ENCODE measurements at places on chromosomes 6 and 20. TPM values are rescaled to one million over a fixed set of nuclear protein-coding genes. Genes with fewer than 3 reads are reported as not detected.

DNA sequence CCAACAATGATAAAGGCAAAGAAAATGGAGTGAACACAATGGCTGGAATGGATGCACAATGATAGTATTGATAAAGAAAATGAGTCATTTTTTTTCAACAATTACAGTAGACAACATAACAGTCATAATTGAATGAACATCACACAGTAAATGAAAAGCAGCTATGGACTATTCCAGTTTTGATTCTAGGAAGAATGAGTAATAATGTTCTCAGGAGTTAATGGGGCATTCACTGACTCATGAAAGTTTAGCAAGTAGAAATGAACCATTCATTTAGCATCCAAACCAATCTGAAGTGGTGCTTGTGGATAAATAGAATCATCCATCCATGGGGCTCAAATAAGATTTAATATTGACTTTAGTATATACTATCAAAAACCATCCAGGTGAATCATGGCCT, 1029.5 kb upstream of the GJE1 start:
- DNase-seq, result no peak

GRCh38 chr6:13469693-13470092, 17.7 kb downstream of the GFOD1 start:
- DNase-seq, result no peak

- DNase-seq, result no peak
Measured at GRCh38 chr6:135251498-135252441, 70.7 kb downstream of the MYB start.

RAET1G gene
- 2.0 TPM for polyA plus RNA-seq

ELMO2 gene
- polyA plus RNA-seq, result 66.9 TPM

Measured in right lung (tissue), 10 donors.